Activated CD4-positive, alpha-beta T cell treated with anti-CD3 and anti-CD28 coated beads, Interleukin-2, amount 10 ng/mL, durations not matched to agents 24 days and 14 days (primary cell): ENCODE measurements at places on chromosomes 13 and 19. TPM values are rescaled to one million over a fixed set of nuclear protein-coding genes. Genes with fewer than 3 reads are reported as not detected.

DNA sequence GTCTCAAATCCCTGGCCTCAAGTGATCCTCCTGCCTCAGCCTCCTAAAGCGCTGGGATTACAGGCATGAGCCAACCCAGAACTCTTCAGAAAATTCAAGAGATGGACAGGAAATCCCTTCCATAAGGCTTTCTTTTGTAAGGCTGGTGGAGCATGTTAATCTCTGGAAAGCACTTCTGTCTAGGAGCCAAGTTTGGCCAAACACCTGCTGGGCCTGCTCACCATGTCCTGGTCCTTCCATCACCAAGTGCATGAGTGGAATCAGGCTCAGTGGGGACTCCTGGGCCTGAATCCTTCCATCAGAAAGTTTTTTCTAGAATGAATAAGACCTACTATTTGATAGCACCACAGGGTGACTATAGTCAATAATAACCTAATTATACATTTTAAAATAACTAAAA, 148.0 kb downstream of the DCLK1 start:
- DNase-seq = no peak

DNA sequence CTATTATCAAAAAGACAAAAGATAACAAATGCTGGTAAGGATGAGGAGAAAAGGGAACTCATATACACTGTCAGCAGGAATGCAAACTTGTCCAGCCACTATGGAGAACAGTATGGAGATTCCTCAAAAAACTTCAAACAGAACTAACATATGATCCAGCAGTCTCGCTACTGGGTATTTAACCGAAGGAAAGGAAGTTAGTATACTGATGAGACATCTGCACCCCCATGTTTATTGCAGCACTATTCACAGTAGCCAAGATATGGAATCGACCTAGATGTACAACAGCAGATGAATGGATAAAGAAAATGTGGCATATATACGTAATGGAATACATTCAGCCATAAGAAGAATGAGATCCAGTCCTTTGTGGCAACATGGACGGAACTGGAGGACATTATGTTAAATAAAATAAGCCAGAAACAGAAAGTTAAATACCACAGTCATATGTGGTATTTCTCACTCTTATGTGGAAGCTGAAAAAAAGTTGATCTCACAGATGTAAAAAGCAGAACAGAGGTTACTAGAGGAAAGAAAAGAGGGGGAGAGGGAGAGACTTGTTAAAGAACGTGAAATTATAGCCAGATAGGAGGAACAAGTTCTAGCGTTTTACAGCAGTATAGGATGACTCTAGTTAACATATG, 83.2 kb downstream of the RUBCNL start:
- DNase-seq = peak; percentile 52

GRCh38 chr13:75216038-75216437, 265.9 kb downstream of the TBC1D4 start:
- no peak for DNase-seq

DNA sequence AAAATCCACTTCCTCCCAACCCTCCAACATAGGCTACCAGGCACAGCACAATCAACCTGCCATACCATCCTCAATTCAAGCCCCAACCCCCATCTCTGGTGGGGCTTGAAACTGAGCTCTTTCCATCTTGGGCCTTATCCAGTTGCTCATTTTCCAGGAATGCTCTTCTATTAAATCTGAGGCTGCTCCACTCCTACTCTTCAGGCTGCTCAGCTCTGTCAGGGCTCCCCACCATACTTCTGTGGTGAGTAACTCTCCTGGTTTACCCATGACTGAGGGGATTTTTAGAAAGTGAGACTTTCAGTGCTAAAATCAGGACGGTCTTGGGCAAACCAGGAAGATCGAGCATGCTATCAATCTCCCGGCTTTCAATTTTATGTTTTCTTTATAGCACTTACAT, 512.8 kb downstream of the LMO7 start:
- DNase-seq = no peak

DNA sequence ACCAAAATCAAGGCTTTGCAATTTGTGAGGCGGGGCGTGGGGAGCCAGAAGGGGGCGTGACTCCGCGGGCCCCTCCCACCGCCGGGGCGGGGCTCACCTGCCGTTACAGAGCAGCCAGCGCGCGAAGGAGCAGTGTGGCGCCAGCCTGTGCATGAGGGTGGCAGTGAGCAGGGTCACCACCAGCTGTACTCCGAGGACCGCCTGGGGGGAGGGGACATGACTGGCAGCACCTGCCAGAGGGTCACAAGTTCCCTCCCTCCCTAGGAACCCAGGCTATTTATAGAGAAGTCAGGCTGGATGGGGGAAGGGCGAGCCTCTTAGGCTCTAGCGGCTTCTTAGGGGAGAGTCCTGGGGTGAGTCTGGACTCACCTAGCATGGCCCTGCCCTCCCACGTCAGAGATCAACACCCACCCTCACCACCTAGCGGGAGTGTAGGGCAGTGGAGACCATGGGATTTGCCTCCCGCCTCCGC, 3.6 kb downstream of the TMEM161A start:
- peak; percentile 77 for DNase-seq

GRCh38 chr19:44282846-44283245, 22.0 kb downstream of the ZNF235 start:
- no peak for DNase-seq

- DNase-seq = no peak
Observed at GRCh38 chr13:94065741-94066140, 413.7 kb downstream of the DCT start.

DNA sequence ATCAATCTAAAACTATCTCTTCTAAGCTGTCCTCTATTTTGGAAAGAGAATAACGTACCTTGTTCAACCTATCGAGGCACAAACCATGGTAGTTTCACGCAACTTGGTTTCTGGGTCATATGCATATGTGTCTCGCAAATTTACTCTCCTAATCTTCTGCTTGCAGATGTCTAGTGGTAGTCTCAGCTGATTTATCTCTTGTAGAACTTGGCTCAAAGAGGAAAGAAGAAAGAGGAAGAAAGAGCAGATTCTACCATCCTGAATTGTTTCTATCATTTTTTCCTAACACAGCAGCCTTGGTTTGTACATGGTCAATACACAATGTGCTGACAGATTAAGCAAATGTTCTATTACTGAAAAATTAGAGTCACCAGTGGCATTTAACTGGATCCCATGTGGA, 282.3 kb downstream of the SPRY2 start:
- DNase-seq = no peak

- no peak for DNase-seq
Observed at GRCh38 chr19:17091758-17092333, 16.3 kb downstream of the MYO9B start.

GRCh38 chr13:44191504-44192171, 182.0 kb upstream of the SERP2 start:
- DNase-seq = peak; percentile 78

- DNase-seq = no peak
Observed at GRCh38 chr13:54709546-54709945, 1680.9 kb downstream of the OLFM4 start.

- no peak for DNase-seq
Observed at GRCh38 chr13:28843639-28844038, 23.5 kb downstream of the MTUS2 start.

- no peak for DNase-seq
Observed at GRCh38 chr13:37138169-37138568, 32.7 kb upstream of the CSNK1A1L start.

DNA sequence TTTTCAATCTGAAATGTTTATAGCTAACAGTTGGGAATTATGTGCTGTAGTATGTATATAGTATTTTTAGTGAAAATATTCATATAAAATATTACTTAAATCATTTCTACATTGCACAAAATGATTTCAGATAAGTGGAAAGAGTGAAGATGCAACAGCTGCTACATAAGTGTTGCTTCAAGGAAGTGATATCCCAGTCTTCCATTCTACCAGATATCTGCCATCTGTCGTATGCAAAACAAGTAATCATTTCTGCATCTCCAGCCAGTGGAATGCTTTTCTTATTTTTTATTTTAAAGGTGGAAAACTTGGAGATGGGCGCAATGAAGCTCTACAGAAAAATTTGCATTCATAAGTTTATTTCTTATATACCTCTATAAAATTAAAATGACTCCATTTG, 152.5 kb upstream of the MAB21L1 start:
- DNase-seq = no peak

- no peak for DNase-seq
Observed at GRCh38 chr13:52377898-52378297, 28.1 kb downstream of the THSD1 start.

GRCh38 chr19:50312967-50313811, 16.0 kb downstream of the KCNC3 start:
- no peak for DNase-seq

GRCh38 chr13:36094478-36094877, 36.7 kb downstream of the DCLK1 start:
- DNase-seq = no peak

DNA sequence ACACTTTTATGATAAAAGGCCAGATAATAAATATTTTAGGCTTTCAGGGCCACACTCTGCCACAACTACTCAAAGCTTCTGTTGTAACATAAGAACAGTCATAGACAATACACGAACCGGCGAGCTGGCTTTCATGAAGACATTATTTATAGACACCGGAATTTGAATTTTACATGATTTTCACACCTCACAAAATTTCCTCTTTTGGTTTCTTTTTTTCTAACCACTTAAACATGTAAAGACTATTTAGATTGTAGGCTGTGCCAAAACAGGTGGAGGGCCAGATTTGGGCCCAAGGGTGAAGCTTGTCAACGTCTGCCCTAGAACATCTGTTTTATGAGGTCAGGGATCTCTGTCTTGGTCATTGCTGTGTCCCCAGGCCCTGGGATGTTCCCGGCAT, 29.7 kb upstream of the FXYD3 start:
- DNase-seq = no peak

TMEM150B gene
- 0.28 and 0.69 TPM in 2 replicates for total RNA-seq

NRTN gene
- 0.47 and 0.61 TPM in 2 replicates for total RNA-seq

PRDX2 gene
- 277 and 294 TPM in 2 replicates for total RNA-seq

PEAK3 gene
- total RNA-seq = 0.09 TPM in 1 of 2 replicates, not detected in the other

METTL21C gene
- not detected in 2 replicates for total RNA-seq

PTPRS gene
- 0.05 and 0.09 TPM in 2 replicates for total RNA-seq

ZNF728 gene
- not detected in 2 replicates for total RNA-seq

TUBA3C gene
- total RNA-seq = not detected in 2 replicates

UBE2S gene
- total RNA-seq = 227 and 248 TPM in 2 replicates

OR7A5 gene
- total RNA-seq = not detected in 2 replicates

TMEM238 gene
- total RNA-seq = 9.7 and 11.3 TPM in 2 replicates

C1QTNF9 gene
- 0.09 TPM in 1 of 2 replicates, not detected in the other for total RNA-seq

PGPEP1 gene
- 14.6 and 18.5 TPM in 2 replicates for total RNA-seq

CDC42EP5 gene
- 0.61 and 0.64 TPM in 2 replicates for total RNA-seq
